ENCODE measurements at places on chromosomes 5 and 9.

DNA sequence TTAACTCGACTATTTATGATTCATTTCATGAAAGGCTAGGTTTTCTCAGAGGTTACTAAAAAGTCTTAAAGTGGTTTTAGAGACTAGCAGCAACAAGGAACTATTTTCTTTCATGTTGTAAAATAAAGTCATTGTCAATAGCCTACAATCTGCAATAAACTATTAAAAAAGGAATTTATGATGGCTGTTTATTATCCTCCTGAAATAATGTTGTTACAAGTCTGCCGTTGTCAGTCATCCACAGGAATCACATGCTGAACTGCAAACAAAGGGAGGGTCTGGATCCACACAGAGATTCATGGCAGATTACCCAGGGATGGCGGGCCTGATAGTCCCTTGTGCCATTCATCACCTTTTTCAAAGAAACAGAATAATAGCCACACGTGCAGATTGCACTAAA, 49.2 kb downstream of the TMEM174 start:
- DNase-seq: no peak

- DNase-seq: no peak
Observed at GRCh38 chr9:21506626-21507482, 24.7 kb upstream of the IFNE start.

- no peak for DNase-seq
Observed at GRCh38 chr5:123528065-123528464, 16.1 kb downstream of the CSNK1G3 start.

DNA sequence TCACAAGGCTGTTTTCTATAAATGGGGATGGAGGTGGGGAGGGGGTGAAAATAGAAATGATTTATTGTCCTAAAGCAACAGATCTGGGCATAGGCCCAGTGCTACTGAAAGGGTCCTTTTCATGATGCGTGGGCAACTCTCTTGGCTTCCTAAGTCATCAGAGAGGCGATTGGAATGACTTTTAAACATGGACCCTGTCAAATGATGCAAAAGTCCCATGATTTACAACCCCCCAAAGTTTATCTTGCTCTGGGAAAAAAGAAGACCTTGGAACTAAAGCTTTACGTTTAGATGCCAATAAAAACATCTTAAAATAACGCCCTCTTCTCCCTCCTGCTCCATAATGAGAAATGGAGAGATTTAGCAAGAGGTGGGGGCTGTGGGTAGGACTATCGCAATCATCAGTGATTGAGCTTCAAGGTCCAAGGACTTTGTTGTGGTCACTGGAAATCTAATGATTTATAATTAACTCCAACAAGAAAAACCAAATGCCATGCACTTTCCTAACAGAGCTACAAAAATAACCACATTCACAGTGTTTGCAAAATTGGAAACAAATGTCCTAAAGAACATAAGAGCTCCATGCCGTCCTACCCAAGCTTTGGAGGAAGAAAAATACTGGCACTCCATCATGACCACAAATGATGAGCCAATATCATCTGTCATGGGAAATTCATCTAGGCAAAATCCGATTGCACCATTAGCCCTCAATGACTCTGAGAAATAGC, 167.5 kb upstream of the CLINT1 start:
- DNase-seq: no peak
